Stimulated activated CD4-positive, alpha-beta T cell treated with anti-CD3 and anti-CD28 coated beads, Interleukin-1b, Interleukin-23, amount 100 ng/mL, for 24 hours (primary cell): ENCODE measurements at places on chromosomes 7 and 10.

DNA sequence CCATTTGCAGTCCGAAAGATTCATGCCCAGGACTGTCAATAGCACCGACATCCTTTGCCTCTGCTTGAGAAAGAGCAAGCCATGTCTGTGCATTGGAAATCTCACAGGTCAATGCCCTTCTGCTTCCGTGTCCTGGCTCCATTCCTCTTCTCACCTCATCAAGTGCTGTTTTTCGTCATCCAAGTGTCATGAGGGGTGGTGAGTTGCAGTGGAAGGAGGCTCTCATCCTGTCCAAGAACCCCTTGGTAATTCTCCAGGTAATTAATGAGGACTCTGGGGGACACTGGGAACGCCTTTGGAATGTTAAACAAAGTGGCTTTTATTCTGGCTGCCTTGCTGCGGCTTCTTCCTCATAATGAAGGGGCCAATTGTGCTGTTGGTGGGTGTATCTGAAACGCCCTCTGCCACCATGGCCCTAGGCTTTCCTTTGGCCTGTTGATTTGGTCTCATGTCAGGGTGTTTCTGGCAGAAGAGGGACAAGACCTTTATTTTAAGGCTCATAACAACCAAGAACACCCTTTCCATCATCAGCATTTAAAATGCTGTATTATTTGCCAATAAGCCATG, 57.7 kb downstream of the PPP1R3C start:
- no peak for DNase-seq

DNA sequence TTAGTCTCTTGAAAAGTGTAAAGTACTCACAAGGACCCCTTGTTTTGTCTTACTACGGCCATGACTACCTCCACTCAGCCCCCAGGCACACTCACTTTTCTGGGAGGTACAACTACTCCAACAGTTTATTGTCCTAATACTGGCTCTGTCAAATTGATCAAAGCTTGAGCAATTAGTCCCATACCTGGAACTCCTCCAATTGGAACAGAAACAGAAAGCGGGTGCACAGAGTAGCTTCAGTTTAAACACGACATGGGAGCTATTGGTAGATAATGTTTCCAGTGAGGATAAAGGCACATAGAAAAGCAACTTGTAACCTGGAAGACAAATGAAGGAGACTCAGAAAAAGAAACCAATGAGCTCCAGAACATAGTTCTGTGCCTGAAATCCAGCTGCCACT, 7.7 kb upstream of the GPR37 start:
- no peak for DNase-seq

DNA sequence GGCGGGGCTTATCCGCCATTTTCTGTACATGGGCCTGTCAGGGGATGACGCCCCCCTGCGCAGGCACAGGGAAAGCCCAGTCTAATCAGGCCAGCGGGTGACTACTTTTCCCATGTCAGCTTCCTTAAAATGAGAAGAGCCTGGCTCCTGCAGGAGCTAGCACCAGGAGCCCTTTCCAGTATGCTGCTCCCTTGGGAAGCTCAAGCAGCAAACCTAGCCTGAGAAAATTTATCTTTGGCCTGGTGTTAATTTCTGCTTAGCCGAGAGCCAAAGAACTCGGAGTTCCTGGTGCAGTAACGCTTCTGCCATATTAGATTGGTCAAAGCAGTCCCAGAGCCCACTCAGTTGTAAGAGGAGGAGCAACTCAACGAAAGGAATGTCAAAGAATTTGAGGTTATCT, 239.0 kb upstream of the PHYHIPL start:
- no peak for DNase-seq

DNA sequence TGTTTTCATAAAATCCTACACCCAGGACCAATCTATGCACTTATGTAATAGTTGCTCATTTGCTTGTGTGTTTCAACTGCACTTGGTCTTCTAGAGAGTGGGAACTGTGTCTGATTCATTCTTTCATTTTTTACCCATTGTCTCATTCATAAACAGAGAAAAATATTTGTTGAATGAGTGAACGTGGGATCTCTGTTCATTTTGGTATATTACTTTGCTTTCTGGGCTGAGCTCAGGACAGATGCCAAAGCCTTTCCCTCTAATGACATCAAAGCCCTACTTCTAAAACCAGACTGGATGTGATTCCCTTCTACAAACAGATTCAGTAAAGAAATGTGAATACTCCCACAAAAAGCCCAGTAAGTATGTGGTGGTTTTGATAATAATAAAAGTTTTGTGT, 145.2 kb downstream of the ST7 start:
- DNase-seq: no peak
